ENCODE measurements at places on chromosomes 4 and X. TPM values are rescaled to one million over a fixed set of nuclear protein-coding genes. Genes with fewer than 3 reads are reported as not detected.

The TNMD gene
- total RNA-seq, result not detected

The ARMCX1 gene
- total RNA-seq, result not detected

The NOX1 gene
- total RNA-seq, result not detected

The PRRG3 gene
- total RNA-seq, result not detected

The GUCY1B1 gene
- total RNA-seq, result 0.26 TPM

The RAI2 gene
- total RNA-seq, result not detected

The BEND4 gene
- total RNA-seq, result 0.81 TPM
